ENCODE measurements at places on chromosomes 11 and 22.
A peak's percentile ranks its signal among the peaks of the same experiment; 100 is the strongest.

- no peak for DNase-seq
Measured at GRCh38 chr11:90447618-90448017, 224.8 kb upstream of the CHORDC1 start.

DNA sequence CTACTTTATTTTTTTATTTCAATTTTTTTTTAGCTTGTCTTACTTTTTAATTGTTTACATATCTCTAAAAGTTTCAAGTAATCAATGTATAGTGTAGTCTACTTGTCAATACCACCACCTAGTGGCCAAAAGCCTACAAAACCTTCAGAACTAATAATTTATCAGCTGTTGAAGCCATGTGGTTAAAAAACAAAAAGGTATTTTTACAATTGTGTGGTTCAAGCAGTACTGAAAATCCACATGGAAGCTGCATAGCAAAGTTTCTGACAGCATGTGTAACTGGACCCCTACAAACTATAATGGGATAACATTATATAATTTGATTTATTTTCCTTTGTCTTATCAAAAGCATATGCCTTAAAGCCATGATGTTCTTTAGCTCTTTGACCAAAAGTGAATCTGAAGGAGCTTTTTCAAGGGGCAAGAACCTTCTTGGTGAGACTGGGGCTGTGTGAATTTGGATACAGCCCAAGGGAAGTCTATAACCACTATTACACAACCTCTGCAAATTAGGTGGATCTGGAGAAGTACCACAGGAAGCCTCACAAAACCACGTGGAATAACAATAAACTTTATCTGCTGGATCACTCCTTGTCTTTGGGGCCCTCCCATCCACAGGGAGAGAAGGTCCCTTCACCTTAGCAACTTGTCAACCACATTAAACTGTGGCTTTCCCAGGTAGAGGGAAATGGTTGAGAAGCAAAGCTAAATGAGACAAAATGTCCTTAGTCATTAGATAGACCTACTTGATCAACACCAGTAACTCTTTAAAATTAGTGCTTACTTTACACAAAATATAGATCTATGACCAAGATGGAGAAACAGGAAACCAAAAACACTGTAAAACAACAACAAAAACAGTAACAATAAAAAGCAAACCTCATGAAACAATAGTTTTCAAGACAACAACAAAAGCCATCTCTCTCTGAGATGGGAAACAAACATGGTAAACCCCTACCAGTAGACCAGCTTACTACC lies 9.9 kb downstream of the NARS2 start:
- DNase-seq = no peak

- peak; percentile 45 for DNase-seq
Measured at GRCh38 chr11:267491-267994, 10.7 kb upstream of the NLRP6 start.

DNA sequence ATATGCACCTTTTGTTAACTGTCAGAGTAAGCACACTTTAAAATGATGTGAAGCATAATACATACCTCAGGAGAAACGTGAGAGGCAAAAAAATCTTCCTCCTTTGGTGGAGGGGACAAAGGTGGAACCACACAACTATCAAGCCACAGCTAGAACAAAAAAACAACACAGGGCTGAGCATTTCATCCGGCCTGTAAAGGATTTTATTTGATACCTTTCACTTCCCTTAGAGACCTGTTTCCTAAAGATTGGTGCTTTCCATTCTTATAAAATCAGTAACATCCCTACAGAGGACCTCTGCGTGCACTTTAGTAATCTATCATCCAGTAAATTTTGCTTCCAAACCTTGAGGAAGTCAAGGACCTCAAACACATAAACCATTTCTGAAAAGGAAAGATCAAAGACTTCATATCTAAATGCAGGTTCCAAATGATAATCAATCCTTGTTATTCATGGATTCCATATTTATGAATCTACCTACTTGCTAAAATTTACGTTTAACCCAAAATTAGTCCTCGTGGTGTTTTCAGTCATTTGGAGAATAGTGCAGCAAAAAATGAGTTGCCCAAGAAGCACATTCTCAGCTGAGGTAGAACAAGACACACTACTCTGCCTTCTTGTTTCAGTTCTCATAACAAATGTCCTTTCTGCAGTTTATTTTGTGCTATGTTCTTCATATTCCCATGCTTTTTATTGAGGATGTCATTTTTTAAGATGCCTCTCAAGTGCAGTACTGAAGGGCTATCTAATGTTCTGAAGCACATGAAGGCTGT lies 22.7 kb downstream of the ARFGAP3 start:
- DNase-seq = no peak

- no peak for DNase-seq
Measured at GRCh38 chr11:88043149-88043548, 132.1 kb downstream of the RAB38 start.

DNA sequence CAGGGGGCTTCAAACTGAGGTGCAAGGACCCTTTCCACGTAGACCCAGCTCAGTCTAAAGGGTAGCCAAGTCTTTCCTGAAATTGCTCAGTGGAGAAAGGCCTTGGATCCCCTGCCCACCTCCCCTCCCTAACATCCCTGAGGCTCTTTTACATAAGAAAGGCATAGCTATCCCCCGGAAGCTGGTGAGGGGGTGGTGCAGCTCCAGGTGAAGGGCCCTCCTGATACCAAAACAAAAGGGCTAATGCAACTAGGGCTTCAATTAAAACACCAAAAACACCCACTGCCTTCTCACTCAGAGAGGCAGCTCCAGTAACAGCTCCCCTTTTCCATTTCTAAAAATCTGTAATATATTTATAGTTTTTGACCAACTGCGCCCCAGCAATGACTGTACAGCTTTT lies 5.8 kb downstream of the SHANK2 start:
- DNase-seq = no peak

GRCh38 chr11:77449060-77449521 lies 24.8 kb downstream of the PAK1 start:
- no peak for DNase-seq

- DNase-seq = peak; percentile 87
Measured at GRCh38 chr11:62791501-62792201, at the start of gene TMEM223. TMEM223 (minus strand) TSS chr11:62792006; CDS start chr11:62791994, 12 bp downstream.

DNA sequence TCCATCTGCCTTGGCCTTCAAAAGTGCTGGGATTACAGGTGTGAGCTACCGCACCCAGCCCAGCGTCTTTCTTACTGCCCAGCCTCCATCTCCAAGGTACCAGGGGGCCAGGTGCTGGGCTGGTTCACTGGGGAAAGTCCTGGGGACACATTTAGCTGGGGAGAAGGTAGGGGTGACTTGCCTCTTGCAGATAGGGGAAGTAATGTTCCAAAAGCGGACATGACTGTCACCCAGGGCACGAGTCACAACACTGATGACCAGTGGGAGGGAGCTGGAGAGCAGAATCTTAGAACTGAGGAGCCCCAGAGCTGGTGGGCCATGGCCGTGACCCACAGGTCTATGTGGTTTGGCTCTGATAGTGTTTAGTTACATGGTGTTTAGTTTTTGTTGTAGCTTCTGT lies 2.4 kb upstream of the SLC15A3 start:
- no peak for DNase-seq

DNA sequence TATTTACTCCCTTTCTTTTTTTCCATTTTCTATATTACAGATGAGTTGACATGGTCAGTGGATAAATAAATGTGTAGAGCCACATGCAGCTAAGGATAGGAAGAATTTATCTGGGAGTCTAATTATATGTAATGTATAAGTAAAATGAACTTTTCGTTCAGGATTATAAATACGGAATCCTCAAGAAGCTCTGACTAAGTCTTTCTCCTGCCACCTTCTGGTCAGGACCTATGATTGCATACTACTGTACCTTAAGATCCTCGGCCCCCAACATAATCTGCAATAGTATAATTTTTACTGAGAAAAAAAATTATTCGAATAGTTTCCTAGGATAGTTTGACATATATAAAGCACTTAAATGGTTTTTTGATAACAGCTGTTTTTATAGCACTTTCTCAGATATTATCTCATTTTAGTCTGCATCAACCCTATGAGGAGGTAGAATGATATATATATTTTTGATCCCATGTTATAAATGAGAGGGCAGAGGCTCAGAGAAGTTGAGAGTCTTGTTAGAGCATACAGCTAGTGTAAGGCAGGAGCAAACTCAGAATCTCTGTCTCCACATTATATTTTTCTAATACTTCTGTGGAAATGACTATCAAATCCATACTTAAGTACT lies 36.1 kb downstream of the CCDC90B start:
- no peak for DNase-seq

- no peak for DNase-seq
Measured at GRCh38 chr11:126029805-126030204, 32.9 kb downstream of the CDON start.

GRCh38 chr11:119115484-119116234 lies 5.7 kb upstream of the HINFP start:
- no peak for DNase-seq

DNA sequence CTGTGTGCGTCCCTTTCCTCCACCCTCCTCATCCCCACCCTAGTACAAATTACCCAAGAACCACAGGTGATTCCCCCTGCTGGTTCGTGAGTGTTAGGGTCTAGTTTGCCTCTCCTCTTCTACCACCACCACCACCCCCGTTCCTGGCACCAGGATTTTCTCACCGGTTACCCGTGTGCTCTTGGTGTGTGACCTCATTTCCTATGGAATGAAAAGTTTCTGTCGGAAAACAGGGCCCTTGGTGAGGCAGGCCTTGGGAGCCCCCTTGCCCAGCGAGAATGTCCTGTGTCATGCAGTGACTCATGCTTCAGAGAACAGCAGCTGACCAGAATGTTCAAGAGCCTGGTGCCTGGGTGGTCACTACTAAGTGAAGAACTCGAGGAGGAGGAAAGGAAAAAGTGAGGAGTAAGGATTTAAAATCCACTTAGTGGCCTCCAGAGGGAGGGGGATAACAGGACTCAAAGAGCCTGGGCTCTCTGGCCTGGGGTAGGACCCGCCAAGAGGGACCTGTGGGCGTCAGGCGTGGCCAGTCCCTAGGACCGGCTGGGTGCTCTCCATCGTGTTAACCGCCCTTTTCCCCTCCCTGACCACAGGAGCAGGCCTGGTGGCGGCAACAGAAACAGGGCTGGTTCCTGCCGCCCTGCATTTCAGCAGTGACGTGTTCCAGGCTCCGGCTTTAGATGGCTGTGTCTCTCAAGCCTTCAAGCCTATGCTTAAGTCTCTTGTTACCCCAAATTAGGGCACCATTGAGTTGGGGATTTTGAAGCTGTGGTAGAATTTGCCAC lies 30.2 kb downstream of the C22orf31 start:
- DNase-seq = no peak

GRCh38 chr11:88469561-88470225 lies 132.2 kb upstream of the CTSC start:
- no peak for DNase-seq

DNA sequence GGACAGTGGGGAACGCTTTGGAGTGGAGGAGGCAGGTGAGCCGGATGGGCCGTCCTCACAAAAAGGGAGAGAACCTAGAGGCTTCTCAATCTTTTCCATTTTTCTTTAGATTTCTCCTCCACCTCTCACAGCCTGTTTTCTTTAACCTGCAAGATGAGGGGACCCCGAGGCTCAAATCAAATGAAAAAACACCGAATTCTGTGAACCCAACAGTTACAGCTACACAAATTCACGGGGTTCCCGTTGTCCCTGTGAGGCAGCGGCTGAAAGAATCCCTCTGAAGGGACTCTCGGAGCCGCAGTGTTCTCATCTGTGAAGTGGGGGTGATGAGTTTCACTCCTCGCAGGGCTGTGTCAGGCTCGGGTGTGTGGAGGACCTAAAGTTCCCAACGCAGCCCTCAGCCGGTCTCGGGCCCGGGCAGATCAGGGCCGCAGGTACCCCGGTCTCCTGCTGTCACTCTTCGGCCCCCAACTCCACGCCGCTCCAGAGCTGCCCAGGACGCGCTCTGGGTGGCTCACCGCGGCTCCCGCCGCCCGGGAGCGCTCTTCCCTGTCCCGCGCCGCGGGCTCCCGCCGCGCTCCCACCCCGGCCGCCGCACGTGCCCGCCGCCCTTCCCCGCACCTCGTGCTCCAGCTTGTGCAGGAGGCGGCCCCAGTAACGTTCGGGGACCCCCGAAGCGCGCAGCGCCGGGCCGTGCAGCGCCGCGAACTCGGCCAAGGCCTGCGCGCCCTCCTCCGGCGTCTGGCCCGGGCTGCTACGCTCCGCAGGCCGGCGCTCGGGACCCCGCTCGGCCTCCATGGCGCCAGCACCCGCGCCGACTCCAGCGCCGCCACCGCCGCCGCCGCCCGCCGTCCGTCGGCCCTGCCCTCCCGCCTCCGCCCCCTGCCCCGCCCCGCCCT lies at the start of gene TTLL12:
TSS of gene TTLL12 (minus strand) at position 863 of the 899 bp plus-strand sequence. CDS start at position 798, 65 bp downstream.
- DNase-seq = peak; percentile 42

- DNase-seq = no peak
Measured at GRCh38 chr11:2076441-2076840, 62.7 kb downstream of the IGF2 start.

DNA sequence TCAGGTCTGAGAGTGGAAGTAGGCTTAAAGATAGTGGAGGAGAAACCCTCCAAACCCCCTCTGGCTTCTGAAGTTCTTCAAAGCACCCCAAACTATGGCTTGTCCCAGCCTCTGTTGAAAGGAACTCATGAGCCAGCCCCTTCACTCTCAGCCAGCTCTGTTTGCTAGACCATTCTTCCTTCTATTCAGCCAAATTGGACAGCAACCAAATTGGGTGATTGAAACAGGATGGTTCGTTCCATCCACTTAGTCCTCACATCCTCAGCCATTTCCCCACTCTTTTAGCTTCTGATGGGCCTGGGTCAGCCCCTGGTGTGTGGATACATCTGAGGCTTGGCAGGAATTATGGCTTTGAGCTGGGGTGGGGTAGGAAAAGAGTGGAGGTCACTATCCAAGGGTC lies 4.5 kb downstream of the HTR3A start:
- no peak for DNase-seq

GRCh38 chr11:107675902-107676301 lies 36.0 kb downstream of the SLN start:
- no peak for DNase-seq

DNA sequence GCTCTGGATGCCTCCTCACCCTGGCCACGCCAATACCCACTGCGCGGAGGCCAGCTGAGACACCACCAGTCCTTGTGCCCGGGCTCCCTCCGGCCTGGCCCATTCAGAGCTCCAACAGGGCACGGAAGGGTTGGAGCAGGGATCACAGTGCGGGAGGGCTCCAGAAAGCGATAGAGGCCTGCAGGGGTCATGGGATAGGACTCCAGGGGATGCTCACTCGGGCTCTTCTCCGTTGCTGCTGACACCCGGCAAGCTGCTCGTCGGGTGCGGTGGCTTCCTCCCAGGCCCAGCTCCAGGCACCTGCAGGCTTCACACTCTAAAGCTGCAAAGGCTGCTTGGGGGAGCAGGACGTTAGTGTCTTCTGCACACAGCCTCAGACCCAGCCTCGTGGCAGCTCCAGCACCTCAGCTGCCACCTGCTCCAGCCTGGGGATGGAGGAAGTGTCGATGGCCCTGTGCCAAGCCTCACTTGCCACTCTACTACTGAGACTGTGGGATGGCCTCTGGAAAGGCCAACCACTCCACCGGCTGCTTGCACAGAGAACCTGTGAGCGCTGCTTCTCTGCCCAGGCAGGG lies 10.6 kb downstream of the WNT7B start:
- no peak for DNase-seq

Measured in stimulated activated CD4-positive, alpha-beta T cell treated with anti-CD3 and anti-CD28 coated beads, Interleukin-4, amount 100 ng/mL, for 4 hours (primary cell).